ENCODE measurements at places on chromosomes 7 and 10. TPM values are rescaled to one million over a fixed set of nuclear protein-coding genes. Genes with fewer than 3 reads are reported as not detected.

DNA sequence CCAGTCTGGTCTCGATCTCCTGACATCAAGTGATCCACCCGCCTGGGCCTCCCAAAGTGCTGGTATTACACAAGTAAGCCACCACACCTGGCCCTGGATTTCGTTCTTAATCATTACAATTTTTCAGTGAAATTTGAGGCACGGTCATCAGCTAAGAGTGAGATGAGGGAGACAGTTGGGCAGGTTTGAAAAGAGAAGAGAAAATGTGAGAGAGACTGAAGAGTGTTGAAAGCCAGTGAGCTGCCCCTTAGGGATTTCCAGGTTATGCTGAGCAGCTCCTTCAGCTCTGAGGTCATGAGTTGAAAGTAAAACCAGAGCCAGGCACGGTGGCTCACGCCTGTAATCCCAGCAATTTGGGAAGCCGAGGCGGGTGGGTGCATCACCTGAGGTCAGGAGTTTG, 5.9 kb upstream of the UPF2 start:
- no peak overlapping the region for H3K4me3 ChIP-seq
- H3K27me3 ChIP-seq = no peaks in the 10 kb centered on the region
- H3K4me1 ChIP-seq = no peaks in the 10 kb centered on the region
- DNase-seq = no peak
- H3K36me3 ChIP-seq = no peaks in the 10 kb centered on the region

GRCh38 chr10:104780946-104781595, 140.0 kb downstream of the SORCS3 start:
- H3K4me1 ChIP-seq = no peaks in the 10 kb centered on the region
- no peak overlapping the region for H3K27ac ChIP-seq
- DNase-seq = no peak
- H3K4me3 ChIP-seq = no peak overlapping the region

DNA sequence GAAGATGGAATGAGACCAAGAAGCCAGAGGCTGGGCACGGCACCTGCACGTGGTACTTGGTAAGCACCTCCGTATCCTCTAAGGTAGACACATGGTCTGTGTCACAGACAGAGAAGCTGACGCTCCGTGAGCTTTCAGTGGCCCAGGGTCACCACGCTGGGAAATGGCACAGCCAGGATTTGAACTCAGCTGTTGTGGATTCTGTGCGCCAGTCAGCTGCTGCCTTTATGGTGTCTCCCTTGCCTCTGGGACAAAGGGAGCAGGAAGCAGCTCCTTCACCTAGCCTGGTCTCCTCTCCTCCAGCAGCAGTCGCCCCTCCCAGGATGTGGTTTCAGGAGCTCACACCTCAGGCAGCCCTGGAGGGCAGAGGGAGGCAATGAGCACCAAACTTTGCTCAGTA, 110.8 kb downstream of the ARHGAP22 start:
- no peaks in the 10 kb centered on the region for H3K4me1 ChIP-seq
- no peak for DNase-seq
- H3K36me3 ChIP-seq = no peaks in the 10 kb centered on the region
- H3K27ac ChIP-seq = no peak overlapping the region

DNA sequence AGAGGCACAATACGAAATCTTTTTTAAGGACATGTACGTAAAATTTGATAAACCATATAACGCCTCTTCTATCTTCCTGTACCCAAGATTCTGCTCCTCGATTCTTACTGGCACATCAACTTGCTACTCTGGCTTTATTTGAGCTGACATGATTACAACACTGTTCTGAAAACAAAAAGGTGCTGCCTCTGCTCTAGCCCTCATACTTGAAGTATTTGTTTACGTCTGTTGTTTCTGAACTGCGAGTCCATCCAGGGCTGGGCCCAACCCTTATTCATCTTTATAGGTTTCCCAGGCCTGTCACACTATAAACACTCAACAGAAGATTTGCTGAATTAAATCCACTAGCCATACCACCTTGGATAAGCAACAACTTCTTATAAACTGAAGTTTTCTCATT, 96.2 kb upstream of the SVIL start:
- no peak for DNase-seq
- no peaks in the 10 kb centered on the region for H3K27me3 ChIP-seq
- H3K36me3 ChIP-seq = no peaks in the 10 kb centered on the region
- no peak overlapping the region for H3K27ac ChIP-seq
- H3K4me1 ChIP-seq = peaks cover 62% of the 10 kb centered on the region
- H3K4me3 ChIP-seq = peak overlapping the region; percentile 21

DNA sequence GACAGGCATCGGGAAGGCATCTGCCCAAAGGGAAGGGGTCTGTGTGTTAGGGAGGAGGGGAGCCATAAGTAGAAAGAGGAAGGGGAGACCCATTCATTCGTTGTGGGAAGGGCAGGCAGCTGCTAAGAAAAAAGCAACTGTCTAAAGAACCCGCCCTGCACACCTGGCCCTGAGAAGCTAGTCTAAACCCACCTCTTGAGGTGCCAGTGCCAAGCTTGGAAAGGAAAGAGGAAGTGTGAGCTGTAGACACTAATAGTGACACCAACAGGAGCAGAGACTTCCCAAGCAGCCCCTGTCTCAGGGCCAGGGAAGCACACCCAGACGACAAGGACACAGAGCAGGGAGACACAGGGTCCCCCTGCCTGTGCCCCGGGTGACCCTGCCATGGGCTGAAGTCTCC, 40.8 kb upstream of the PRSS58 start:
- no peaks in the 10 kb centered on the region for H3K4me1 ChIP-seq
- no peak for DNase-seq
- no peaks in the 10 kb centered on the region for H3K36me3 ChIP-seq
- no peak overlapping the region for H3K27ac ChIP-seq
- H3K27me3 ChIP-seq = no peaks in the 10 kb centered on the region
- no peak overlapping the region for H3K4me3 ChIP-seq

DNA sequence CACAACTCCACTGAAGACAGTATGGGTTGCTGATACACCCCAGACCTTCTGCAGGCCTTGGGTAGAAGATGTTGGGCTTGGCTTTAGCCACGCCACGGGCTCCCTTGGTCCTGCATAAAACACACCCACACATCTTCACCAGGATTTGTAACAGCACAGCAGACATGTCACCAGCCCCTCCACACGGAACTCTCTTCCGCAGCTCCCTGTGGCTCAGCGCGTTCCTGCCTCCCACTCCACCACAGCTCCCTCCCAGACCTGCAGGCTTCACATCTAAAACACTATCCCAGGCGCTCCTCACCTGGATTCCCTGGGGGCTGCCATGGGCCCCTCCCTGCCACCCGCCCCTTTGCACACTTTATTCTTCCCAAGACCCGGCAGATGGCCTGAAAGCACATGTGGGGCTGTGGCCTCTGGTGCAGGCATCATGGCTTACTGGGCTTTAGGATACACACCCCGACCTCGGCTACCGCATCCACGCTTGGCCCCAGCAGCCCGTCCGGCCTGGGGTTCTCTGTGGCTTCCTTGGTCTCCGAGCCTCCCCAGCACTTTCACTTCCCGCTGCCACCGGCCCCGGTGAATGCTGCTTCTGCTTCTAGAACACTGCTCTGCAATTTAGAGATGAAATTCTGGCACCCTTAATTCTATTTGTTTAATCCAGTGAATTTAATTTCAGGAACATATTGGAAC, 432.9 kb downstream of the DNAJB6 start:
- no peaks in the 10 kb centered on the region for H3K36me3 ChIP-seq
- no peak for DNase-seq
- no peaks in the 10 kb centered on the region for H3K27me3 ChIP-seq
- H3K4me3 ChIP-seq = no peak overlapping the region

DNA sequence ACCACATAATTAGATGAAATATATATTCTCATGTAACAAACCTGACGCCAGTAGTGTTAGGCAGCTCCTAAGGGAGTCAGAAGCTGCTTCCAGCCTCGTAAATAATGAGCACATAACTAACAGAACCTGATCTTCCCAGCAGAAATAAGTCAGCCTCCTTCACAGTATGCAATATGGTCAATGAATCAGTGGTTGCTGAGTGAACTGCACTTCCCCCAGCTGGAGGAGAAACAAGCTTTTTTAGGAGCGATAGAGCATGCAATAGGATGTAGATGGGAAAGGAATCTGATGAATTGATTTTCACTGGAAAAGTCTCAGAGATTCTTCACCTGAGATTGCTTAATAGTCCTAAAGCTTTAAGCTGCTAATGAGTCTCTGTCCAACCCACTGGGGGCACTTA, 337.2 kb upstream of the LRGUK start:
- no peaks in the 10 kb centered on the region for H3K36me3 ChIP-seq
- peak; percentile 23 for DNase-seq
- no peaks in the 10 kb centered on the region for H3K27me3 ChIP-seq
- H3K4me3 ChIP-seq = no peak overlapping the region
- peaks cover 11% of the 10 kb centered on the region for H3K4me1 ChIP-seq

The TAS2R3 gene
- total RNA-seq = 1.2 TPM

The MEPCE gene
- 42.6 TPM for total RNA-seq

The KNDC1 gene
- total RNA-seq = 1.8 TPM

Data from neural progenitor cell (in vitro differentiated cells).